ENCODE measurements at places on chromosomes 12 and 14.

DNA sequence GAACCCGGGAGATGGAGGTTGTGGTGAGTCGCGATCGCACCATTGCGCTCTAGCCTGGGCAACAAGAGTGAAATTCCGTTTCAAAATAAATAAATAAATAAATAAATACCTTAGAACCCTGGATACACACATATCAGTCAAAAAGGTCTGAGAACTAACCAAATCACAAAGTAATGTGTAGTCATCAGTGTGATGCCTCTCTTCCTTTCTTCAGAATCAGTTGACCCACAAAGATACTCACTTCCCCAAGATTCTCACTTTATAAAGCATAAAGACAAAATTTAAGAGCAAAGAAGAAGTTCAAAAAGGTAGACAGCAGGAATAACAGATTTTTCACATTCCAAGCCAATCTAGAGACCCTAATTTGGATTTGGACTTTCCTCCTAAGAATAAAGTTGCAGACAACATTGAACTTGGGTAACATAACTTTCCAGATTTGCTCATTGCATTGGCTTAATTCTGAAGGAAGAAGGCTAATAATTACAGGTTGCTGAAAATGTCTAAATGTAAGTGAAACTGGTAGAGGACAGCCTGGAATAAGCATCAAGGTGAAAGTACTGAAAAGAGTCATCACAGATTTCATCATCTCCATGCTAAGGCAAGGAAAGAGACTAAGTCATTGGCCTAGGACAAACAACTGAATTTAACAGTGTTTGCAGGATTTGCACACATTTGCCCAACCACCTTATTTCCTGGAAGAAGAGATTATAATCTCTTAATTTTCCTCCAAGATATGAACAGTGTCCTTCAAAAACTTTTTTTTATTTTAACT, 17.4 kb downstream of the TMED10 start:
- DNase-seq: peak; percentile 13

GRCh38 chr14:87698481-87698880, 294.5 kb downstream of the GALC start:
- no peak for DNase-seq

- no peak for DNase-seq
Observed at GRCh38 chr12:53515291-53515680, 8.0 kb upstream of the NPFF start.

GRCh38 chr14:61527325-61528100, 167.8 kb upstream of the HIF1A start:
- DNase-seq: no peak

DNA sequence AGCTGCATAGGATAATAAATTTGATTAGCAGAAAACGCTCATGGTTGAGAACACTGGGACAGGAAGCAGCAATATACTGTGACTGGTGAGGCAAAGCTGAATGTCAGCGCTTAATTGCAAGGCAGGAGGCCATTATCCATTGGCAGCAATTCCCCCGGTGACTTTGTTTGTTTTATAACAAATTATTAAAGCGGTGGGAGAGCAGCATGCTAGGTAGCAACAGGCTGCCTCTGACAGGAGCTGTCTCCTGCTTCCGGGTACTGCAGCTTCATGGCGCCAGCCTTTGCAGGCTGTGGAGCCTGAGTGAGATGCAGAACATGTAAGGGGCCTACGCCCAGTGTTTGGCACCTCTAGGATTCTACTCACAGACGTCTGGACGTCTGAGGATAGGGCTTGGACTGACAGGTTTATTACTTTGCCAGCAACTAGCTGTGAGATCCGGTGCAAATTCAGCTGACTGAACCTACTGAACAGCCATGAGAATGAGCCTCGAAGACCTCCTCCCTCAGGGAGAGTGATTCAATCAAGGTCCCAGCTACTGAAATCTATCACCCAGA, 82.1 kb upstream of the SSTR1 start:
- DNase-seq: no peak

- DNase-seq: no peak
Observed at GRCh38 chr12:132740652-132741051, 21.0 kb downstream of the ANKLE2 start.

GRCh38 chr14:36502558-36503508, 17.2 kb downstream of the NKX2-1 start:
- DNase-seq: no peak

DNA sequence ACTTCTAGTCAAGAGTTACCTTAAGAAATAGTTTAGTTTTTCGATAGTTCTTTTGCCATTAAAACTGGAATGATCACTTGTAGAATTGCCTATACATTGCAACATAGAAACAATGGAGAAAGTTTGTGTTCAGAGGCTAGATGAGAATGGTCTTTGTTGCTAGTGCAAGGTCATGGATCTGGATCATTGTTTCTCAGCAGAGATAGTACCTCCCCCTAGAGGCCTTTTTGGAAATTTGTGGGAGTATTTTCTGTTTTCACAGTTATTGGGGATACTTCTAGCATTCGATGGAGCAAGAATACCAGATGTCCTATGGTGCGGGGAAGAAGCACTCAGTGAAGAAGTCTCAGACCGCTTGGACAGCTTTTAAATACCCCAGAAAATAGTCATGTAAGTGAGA, 138.8 kb upstream of the HMGA2 start:
- no peak for DNase-seq

DNA sequence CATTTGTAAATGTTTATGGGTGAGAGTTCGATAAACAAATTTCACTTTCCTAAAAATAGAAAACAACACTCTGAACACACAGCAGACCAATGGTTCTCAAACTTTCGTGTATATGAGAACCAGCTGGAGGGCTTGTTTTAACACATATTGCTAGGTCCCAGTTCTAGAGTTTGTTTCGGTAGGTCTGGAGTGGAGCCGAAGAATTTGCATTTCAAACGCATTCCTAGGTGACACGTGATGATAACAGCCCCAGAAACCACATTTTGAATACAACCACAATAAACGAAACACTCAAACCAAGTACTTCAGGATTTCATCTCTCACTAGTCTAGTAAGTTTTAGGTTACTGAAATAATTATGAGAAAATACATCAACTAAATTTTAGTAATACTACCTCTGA, 17.1 kb downstream of the SEC23A start:
- no peak for DNase-seq

DNA sequence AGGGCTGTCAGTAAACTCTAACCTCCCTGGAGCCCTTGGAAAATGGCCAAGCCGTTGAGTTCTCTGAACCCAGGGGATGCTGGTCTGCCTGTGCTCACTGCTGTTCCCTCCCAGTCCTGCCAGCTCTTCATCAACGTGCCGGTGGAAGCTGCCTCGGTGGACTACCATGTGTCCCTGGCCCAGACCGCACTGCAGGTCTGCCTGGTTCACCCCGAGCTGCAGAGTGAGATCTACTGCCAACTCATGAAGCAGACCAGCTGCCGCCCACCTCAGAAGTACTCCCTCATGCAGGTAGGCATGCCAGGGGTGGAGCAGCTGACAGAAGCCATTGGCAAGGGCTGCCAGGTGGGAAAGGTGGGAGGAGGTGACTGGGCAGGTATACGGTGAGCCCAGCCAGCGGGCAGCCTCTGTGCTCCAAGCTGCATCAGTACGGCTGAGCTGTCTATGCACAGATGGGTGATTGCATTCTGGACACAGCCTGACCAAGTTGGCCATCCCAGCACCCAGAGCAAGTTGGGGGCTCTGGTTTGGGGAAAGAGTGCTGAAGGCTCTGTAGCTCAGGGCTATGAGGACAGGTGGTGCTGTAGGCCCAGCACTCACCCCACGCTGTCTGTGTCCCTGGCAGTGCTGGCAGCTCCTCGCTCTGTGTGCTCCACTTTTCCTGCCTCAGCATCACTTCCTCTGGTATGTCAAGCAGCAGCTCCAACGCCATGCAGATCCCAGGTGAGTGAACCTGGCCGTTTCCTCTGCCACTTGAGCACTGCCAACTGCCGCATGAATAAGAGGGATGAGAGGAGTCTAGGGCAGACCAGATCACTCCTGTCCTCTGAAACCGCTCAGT, 21.9 kb downstream of the PIGH start:
- DNase-seq: no peak

DNA sequence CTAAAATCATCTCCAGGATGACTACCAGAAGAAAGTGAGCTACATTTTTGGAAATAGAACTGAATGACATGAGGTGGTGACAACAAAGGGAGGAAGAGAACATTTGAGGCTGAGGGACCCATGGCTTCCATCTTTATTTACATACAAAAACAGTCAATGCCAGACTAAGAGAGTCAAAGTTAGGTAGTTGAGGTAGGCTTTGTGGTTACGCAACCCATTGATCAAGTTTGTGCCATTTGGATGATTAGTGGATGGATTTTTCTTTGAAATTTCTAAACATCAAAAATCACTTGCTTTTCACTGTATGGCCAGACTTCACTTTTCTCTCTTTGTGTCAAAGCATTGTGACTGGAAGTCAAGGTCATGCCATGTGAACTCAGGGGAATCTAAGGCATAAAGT, 22.9 kb downstream of the ASCL1 start:
- no peak for DNase-seq

- no peak for DNase-seq
Observed at GRCh38 chr12:21751517-21751916, 23.0 kb downstream of the KCNJ8 start.

GRCh38 chr12:121127501-121127900, 5.2 kb upstream of the P2RX7 start:
- DNase-seq: no peak

DNA sequence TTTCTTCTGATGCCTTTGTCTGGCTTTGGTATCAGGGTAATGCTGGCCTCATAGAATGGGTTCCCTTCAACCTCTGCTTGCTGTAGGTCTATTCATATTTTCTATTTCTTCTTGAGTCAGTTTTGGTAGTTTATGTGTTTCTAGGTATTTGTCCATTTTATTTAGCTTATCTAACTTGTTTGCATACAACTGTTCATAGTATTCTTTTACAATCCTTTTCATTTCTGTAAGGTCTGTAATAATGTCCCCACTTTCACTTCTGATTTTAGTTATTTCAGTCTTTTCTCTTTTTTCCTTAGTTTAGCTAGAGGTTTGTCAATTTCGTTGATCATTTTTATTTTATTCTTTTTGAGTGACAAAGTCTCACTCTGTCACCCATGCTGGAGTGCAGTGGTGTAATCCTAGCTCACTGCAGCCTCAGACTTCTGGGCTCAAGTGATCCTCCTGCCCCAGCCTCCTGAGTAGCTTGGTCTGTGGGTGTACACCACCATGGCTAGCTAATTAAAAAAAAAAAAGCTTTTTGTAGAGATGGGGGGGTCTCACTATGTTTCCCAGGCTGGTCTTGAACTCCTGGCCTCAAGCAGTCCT, 11.7 kb downstream of the TTLL5 start:
- no peak for DNase-seq

- DNase-seq: no peak
Observed at GRCh38 chr14:61586544-61587055, 108.7 kb upstream of the HIF1A start.

DNA sequence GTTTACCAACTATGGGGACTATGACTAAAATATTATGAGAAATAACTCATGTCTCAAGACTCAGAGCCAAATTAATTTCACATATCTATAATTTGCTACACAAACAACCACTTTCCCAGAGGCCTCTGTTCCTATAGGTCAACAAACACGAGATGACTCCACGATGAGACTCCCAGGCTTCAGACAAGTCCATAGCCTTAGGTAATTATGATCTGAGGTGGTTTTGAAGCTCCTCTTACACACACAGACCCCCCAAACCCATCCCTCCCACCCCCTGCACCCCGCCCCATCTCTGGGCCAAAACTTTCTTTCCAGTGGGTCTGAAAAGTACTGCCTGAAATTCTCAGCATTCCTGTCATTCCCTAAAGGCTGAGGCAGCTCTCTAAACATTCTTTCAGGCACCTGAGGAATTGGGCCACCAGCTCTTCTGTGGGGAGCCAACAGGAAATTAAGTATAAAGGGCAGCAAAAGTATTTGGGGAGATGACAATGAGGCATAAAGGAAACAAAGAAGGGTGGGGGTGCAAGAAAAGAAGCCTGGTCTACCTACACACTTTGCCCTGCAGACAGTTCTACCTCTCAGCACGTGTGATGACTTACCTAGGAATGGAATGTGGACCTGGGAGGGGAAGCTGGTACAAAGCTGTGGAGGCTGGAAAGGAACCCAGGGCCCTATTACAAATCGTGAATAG, 143.6 kb downstream of the PAWR start:
- no peak for DNase-seq

DNA sequence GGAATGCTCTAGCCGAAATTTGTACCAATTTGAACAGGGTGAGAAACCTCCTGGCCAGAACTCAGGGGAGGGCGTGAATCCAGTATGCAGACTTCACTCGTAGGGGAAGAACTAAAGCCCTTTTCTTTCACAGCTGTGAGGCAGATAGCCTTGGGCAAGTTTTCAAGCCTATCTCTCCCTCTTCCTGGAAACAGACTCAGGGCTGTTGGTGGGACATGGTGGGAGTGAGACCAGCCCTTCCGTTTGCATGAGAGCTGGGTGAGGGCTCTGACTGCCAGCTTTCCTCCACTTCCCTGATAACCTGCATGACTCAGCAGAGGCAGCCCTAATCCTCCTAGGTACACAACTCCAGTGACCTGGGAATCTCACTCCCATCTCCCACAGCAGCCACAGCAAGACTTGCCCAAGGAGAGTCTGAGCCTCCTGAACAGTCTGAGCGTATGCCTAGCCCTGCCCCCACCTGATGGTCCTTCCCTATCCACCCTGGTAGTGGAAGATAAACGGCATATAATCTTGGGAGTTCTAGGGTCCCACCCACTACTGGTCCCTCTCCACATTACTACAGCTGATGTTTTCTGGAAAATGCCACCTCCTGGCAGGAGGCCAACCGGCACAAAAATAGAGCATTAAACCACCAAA, 170.1 kb upstream of the AMIGO2 start:
- no peak for DNase-seq

All from activated T-cell treated with anti-CD3 and anti-CD28 coated beads, Interleukin-2, amount 50 U/mL, for 72 hours (primary cell).